ENCODE measurements at places on chromosomes 7 and 10.
A peak's percentile ranks its signal among the peaks of the same experiment; 100 is the strongest.

GRCh38 chr7:894164-894867 is 18.0 kb downstream of the GET4 start:
- no peak for DNase-seq

- DNase-seq: no peak
These were observed 366.3 kb downstream of the DNAJB6 start for GRCh38 chr7:157703131-157703530.

DNA sequence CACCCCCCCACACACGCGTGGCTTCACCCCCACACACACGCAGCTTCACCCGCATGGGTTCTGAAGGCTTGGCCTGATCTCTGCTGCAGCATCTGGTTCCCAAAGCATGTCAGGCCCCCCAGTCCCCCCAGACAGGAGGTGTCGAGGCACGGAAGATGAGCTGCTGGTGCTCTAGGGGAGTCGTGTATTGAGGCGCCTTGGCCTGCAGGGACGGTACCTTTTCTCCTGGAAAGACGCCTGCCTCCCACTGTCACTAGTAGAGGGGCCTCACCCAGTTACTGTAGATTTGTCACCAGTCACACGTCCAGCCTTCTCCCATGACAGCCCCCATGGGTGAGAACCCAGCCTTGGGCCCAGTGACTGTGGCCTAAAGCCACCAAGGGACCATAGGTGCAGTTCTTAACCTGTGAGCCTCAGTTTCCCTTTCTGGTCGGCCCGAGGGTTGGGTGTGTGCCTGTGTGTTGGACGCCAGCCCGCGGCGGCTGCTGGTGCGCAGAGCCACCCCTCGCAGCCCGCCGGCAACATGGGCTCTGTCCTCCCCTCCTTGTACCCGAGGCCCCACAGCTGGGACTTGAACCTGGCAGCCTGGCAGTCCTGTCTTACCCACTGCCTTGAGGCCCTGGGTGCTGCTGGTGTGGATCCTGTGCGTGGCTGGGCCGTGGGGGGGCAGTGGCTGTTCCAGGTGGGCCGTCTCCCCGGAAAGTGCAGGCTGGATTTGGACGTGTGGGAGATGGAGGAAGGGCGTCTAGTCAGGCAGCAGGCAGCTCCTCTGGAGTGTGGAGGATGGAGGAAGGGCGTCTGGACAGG is 81.7 kb downstream of the NKX6-2 start:
- DNase-seq: no peak

DNA sequence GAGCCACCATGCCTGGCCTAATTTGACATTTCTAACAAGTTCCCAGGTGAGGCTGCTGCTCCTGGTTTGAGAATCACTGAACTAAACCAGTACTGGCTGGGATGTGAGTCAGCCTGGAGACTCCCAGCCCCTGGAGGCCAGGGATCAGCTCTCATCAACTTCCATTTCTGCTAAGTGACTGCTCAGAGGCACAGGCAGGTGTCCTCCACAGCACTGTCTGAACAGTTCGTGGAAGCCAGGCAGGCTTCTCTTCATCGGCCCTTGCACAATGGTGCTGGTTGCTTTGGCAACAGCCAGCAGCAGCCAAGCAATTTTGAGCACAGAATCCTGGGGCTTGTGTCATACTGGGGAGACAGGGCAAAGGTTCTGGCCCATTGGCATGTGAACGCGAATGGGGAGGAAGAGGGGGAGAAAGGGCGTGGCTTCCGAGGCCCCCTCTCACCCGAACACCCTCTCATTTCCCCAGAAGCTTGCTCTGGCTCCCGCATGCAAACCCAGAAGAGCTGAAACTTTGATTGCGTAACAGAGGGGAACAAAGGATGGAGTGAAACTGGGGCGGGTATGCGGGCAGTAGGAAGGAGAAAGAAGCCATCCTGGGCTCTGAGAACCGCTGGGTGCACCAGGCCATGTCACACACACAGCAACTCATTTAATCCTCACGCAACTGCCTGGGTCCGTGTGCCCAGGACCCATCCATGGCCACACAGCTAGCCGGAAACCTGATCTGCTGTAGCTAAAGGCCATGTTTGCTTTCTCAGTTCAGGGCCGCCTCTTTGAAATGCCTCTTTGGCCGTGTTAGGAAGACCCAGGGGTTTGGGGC is 9.0 kb upstream of the POR start:
- no peak for DNase-seq

DNA sequence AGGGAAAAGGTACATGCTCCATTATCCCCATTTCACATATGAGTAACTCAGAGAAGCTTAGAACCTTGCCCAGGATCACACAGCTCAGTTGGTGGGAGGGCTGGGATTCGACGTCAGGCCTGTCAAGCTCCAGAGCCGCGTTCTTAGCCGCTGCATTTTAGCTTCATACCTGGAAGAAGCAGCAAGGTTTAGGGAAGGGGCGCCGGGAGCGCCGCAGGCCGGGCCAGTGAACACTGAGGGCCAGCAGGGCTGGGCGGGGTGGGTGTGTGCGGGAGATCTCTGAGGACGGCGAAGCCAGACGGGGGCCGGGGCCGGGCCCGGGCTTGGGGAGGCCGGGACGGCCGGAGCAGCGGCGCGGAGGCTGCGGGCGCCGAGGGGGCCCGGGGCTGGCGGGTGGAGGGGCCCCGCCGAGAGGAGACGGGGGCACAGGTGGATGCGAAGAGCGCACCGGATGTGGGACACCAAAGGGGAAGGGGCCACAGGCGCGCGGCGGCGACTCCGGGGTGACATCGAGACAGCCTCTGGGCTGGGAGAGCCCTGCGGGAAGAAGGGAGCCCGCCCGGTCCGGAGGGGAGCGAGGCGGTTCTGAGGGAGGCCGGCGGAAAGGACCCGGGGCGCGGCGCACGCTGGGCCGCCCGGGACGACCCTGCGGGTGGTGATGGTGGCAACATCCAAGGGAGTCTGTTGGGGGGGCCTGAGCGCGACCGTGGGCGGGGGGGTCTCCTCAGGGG is 498 bp downstream of the NDST2 start:
- peak; percentile 25 for DNase-seq

GRCh38 chr7:93148727-93149126 is 542 bp upstream of the SAMD9L start:
- no peak for DNase-seq
